ENCODE measurements at places on chromosomes 2 and 18. TPM values are rescaled to one million over a fixed set of nuclear protein-coding genes. Genes with fewer than 3 reads are reported as not detected.

ACVR1C gene
- 0.23 TPM for polyA plus RNA-seq

ZRANB3 gene
- 12.7 TPM for polyA plus RNA-seq

TMEFF2 gene
- polyA plus RNA-seq: 12.6 TPM

KIF5C gene
- polyA plus RNA-seq: 5.5 TPM

LYPD6 gene
- polyA plus RNA-seq: 18.8 TPM

TPGS2 gene
- polyA plus RNA-seq: 140 TPM

Data from left kidney (tissue), 8 donors.